ENCODE measurements at places on chromosomes 7 and 10. TPM values are rescaled to one million over a fixed set of nuclear protein-coding genes. Genes with fewer than 3 reads are reported as not detected.

- DNase-seq, result peak; percentile 26
These were observed at the start of gene COL17A1 for GRCh38 chr10:104085801-104086400. Gene COL17A1 (minus strand): TSS chr10:104085880. CDS start chr10:104080673, 5,207 bp downstream.

DNA sequence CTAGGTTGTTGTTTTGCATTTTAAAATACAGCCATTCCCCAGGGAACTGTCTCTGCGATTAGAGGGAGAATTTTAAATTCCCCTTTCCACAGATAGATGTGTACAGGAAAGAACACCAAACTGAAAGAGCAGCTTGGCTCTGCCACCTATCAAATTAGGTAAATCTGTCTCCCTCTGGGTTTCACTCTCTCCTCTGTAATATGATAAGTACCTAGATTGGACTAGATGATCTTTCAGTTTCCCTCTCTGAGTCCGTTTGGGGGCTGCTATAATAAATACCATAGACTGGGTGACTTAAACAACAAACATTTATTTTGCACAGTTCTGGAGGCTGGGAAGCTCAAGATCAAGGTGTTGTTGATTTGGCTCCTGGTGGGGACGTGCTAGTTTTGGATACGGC is 186.0 kb downstream of the KIF20B start:
- DNase-seq, result no peak

DNA sequence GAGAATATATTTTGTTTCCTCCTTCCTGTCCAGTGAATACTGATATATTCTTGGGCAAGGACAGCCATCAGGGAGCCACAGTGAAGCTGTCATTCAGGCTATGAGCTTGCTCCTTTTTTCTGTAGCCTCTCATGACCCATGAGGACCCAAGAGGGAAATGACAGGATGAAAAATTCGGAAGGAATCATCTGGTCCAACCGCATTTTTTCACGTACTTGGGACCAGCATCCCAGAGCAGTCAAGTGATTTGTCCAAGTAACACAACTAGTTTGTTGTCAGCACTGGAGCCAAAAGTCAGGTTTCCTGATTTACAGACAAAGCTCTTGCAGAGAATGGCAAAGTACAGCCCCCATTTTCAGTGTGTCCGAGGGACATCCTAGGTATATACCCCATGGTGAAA is 47.2 kb upstream of the AGBL3 start:
- DNase-seq, result no peak

DNA sequence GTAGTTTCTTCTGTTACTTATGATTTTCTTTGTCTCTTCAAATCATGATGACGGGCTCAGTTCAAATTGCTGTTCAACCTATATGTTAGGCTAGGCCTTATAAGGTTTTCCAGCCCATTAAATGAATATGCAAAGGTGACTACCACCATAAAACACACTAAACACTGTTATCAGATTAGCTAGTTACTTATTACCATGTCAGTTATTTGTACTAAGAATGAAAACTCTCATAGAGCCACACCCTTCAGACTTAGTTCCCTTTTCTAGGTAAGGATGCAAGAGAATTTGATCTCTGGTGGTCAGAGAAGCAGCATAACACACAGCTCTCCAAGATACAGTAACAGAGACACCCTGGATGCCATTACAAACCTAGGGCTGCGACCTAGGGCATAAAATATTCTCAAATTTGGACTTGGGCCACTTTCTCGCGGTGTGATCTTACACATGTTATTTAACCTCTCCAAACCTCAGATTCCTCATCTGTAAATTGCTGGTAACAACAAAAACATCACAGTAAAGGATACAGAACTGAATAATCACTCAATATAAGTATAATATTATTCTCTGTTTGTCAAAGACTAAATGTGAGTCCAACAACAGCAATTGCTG is 35.6 kb downstream of the ANKMY2 start:
- no peak for DNase-seq

GRCh38 chr7:157875230-157876179 is 538.7 kb downstream of the DNAJB6 start:
- peak; percentile 13 for DNase-seq

GRCh38 chr7:101651112-101651511 is 22.0 kb upstream of the MYL10 start:
- DNase-seq, result no peak

GRCh38 chr7:24975644-24976260 is 4.2 kb downstream of the OSBPL3 start:
- peak; percentile 34 for DNase-seq

GRCh38 chr10:124912101-124912886 is 29.6 kb upstream of the ZRANB1 start:
- no peak for DNase-seq

GRCh38 chr7:7202375-7202720 is 20.0 kb downstream of the C1GALT1 start:
- DNase-seq, result no peak

GRCh38 chr7:99143853-99144672 is at the start of gene SMURF1:
Gene SMURF1 (minus strand): TSS chr7:99144108. CDS start chr7:99143780, 328 bp downstream.
- DNase-seq, result peak; percentile 70

- no peak for DNase-seq
These were observed 77.9 kb downstream of the ZMIZ1 start for GRCh38 chr10:79146611-79147130.

DNA sequence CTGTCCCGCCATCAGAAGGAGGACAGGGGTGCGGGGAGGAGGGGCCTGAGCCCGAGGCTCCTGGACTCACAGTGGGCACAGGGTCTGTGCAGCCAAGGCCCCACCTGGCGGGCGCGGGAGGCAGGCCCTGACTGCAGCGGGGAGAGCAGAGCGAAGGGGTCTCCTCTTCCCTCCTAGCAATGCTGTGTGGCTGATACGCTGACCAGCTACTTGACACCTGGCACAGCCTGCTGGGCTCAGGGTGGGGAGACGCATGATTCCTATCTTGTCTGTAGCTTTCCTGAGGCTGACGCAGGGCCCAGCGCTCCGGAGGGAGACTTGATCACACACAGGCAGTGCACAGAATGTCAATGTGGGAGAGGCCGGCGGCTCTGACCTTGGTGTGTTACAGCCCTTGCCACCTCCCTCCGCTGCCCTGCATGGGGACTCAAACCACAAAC is 174.9 kb downstream of the ELFN1 start:
- DNase-seq, result no peak

- no peak for DNase-seq
These were observed 526.5 kb downstream of the PTPRN2 start for GRCh38 chr7:158061026-158061630.

DNA sequence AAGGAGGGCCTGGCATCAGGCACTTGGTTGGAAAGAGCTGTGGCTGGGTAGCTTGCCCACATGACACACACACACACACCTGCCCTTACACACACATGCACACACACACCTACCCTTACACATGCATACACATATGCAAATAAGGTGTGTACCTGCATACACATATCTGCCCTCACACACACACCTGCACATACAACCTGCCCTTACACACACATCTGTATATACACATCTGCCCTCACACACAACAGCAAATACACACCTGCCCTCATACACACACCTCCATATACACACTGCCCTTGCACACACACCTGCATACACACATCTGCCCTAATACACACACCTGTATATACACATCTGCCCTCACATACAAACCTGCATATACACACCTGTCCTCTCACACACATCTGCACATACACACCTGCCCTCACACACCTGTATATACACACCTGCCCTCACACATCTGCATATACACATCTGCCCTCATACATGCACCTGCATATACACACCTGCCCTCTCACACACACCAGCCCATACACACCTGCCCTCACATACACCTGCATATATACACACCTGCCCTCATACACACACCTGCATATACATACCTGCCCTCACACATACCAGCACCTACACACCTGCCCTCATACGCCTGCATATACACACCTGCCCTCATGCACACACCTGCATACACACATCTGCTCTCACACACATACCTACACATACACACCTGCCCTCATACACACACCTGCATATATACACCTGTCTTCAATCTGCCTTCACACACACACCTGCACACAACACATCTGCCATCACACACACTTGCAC is 82.9 kb downstream of the GRID1 start:
- DNase-seq, result no peak

DNA sequence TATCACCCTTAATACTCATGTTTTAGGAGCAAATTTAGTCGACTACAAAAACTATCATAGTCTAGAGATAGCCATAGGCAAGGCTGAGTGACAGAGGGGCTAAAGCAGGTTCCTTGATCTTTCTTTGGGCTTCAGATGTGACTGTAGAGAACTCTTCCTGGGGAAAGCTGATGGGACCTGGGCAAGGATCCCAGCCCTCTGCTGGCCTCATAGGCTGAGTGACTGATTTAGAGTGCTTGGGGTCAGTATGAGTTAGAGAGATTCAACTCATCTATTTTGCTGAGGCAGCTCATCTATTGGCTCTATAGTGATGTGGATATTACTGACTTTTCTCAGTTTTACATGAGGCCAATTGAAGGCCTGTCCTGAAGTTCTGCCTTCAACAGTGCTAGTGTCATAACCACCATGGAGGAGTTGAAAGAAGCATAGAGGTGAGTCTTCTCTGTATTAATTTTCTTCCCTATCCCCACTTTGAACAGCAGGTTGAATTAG is 81.6 kb downstream of the SAMD9 start:
- no peak for DNase-seq

GRCh38 chr7:83821866-83822265 is 172.9 kb upstream of the SEMA3E start:
- peak; percentile 1 for DNase-seq

DNA sequence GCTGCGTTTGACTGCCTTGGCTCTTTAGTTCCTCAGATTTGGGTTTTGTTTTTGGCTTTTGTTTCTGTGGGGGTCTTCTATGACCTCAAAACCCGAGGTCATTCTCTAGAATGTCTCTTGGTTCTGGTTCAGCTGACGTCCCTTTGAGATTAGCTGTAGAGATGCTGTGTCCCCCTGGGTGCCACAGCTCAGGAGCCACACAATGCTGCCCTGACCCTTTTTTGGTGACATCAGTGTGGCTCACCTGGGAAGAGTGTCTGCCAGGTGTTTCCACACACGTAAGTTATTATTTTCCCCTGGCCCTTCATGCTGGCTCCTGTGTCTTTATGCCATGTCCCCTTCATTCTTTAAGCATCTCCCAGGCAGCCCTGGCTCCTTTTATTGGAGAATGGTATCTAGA is 89.8 kb upstream of the DDC start:
- DNase-seq, result no peak

DNA sequence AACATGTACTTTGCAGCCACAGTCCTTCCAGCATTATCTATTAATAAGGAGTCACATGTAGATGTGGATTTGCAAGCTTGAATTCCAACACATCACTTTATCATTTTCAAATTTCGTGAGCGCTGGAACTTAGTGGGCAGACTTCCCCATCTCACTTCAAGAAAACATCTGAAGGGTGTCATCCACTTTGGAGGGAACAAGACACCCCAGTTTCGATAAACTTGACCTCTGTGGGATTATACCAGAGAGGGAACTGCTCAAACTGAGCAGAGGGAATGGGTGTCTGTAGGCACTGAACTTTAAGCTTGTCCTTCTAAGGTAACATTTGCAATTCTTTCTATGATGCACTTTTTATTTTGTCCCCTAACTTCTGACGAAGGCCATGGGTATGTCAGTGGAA is 27.5 kb downstream of the ADRB1 start:
- no peak for DNase-seq

DNA sequence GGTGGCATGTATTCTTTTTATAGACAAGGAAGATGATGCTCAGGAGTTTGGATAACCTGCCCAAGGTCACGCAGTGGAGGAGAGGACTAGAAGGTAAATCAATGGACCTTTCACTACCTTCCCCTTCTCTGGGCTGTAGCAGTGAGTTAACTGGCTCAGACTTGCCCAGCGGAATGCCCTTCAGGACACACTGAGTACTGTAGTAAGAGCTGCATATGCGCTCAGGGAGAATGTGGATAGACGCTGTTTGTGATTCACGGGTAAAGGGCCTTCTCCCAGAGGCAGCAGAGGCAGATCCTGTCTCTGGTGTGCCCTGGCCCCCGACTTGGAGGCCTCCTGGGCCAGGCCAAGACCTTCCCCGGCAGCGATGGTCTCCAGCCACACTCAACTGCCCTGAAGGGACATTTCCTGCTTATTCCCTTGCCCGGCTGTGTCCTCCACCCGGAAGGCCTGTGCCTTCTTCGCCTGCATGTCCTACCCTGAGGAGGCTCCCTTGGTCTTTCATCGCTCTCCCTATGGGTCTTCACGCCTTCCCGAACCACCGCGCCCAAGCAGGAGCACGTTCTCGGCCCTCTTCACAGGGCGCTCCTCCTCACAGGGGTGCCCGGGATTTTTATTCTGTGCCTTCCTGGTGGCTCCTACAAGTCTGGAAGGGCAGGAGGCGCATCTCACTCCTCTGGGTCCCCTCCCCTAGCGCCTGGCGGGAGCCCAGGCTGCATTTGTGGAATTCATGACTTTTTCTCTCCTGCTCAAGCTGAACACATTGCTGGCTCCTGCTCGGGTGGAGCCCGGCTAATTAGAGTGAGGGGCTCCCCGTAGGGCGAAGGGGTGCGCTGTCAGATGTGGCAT is 1.8 kb upstream of the IKZF1 start:
- DNase-seq, result no peak

DNA sequence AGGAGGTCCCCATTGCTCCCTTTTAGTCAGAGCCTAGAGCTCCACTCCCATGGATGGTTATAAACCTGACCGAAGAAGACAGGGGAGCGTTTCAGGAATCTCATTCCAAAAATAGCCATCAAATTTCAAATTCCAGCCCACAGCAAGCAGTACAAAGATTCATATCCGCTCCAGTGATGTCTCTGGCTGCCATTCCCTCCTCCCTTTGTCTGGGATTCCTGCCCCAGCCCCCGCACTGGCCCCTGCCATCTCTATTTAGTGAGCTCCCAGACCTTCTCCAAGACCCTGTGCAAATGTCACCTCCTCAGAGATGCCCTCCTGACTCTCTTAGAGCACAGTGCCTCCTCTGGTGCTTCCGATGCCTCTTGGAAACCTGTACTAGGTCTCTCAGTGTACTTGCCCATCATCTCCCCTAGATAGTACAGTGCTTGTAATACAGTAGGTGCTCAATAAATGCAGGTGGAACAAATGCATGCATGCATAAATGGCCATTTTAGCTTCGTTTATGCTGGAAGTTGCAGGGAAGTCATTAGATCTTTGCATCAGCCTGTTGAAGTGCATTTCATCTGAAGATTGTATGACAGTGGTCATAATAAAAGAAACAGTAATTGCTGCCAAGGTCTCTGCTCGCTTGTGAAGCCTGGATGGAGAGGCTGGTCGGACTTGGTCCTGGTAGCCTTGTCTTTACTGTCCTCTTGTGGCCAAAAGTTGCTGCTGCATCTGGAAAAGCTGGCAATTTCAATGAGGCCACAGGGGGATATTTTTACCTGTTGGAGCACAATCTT is 32.0 kb upstream of the HABP2 start:
- DNase-seq, result peak; percentile 57

GRCh38 chr7:2938514-2939192 is 94.5 kb upstream of the GNA12 start:
- no peak for DNase-seq

DNA sequence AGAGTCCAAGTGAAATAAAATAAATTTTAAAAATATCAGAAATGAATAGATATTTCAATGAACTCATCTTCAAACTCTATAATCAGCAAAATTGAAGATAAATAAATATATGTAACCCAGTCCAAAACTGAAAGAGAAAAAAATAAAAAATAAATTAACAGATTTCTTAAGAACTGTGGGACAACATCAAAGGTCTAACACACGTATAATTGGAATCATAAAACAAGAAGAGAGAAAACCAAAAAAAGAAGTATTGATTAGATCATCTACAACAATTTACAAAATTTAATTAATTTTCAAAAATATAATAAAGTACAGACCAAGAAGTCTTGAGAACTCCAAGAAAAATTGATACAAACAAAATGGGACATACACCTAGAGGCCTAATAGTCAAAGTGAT is 625.8 kb upstream of the SORCS1 start:
- DNase-seq, result no peak

COL13A1 gene
- total RNA-seq, result 17.1 TPM

TNS3 gene
- total RNA-seq, result 147 TPM

SH2D4B gene
- total RNA-seq, result 0.10 TPM

RSU1 gene
- 151 TPM for total RNA-seq

TUBAL3 gene
- 1.4 TPM for total RNA-seq

CDC14C gene
- total RNA-seq, result not detected
